ENCODE measurements at places on chromosomes 16 and 17. TPM values are rescaled to one million over a fixed set of nuclear protein-coding genes. Genes with fewer than 3 reads are reported as not detected.

Gene BIRC5
- total RNA-seq, result 1.1 TPM

Gene VMO1
- 5.6 TPM for total RNA-seq

Gene SOST
- not detected for total RNA-seq

Gene CFAP119
- 5.5 TPM for total RNA-seq

Gene SLC52A1
- 0.26 TPM for total RNA-seq

Gene GGT6
- 5.6 TPM for total RNA-seq

Gene OTOP2
- total RNA-seq, result not detected

DNA sequence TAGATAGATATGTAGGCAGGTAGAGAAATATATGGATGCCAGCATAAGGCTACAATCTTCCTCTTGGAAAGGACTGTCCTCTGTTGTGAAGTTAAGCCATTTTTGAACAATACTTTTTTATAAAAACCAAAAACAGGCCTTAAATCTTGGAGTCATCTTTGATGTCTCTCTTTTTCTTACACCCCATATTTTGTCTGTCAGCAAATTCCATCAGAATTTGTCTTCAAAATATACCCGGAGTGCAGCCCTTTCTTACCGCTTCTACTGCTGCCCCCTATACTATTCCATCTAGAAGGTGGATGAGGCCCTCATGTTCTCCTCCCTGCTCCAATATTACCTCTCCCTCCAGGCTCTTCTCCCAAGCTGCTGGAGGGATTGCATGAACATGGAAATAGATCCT is 326.5 kb downstream of the HAPSTR1 start:
- DNase-seq, result no peak

GRCh38 chr16:67657751-67658518 is 2.1 kb downstream of the ACD start:
- no peak for DNase-seq

DNA sequence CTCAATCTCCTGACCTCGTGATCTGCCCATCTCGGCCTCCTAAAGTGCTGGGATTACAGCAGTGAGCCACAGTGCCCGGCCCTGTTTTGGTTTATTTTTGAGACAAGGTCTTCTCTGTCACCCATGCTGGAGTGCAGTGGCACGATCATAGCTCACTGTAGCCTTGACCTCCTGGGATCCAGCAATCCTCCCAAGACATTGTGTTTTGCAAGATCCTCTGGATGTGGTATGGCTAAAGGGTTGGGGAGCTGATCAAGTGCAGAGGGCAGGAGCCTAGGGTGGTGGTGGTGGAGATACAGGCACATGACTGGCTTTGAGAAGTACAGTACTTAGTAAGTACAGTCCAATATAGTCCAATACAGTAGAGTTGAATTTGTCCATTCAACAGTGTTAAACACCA is 16.6 kb upstream of the TNS4 start:
- peak; percentile 11 for DNase-seq

GRCh38 chr17:27754549-27754948 is 45.8 kb downstream of the NOS2 start:
- peak; percentile 23 for DNase-seq

DNA sequence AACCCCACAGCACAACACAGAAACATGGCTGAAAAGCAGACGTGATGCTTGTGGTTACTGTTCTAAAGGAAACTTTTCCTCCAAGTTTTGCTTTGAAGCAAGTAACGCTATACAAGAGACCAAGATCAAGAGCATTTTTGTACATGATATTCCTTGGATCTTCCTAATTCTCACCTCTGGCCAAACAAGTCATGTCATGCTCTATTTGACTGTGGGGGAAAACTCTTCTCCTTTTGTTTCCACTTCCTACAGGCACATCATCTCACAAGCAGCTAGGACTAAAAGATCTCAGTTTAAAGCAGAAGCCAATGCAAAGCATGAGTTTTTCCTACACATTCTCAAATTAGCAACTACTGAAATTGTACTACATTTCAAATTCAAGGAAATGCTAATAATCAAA is 50.7 kb downstream of the CFDP1 start:
- DNase-seq, result no peak

GRCh38 chr16:56279914-56280313 is 88.6 kb downstream of the GNAO1 start:
- no peak for DNase-seq

- DNase-seq, result no peak
Measured at GRCh38 chr16:67151431-67152097, 766 bp upstream of the B3GNT9 start.

DNA sequence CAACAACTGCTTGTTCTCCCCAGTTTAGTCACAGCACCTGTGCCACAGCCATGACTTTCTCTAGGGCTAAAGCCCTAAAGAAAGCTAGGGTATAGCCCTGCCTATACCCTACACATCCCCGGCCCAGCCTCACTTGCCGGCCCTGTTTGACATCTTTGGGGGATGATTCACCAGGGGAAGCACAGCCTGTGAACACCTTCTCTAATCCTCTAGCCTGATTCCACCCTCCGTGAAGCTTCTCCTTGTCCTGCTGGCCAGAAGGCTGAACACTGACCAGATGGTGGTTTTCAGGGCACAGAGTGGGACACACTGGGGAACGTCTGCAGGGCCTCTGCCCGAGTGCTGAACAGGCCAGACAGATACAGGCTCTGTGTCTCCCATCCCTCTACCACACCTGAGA is 6.0 kb downstream of the CLEC16A start:
- peak; percentile 40 for DNase-seq

GRCh38 chr16:19006446-19007315 is 22.9 kb downstream of the TMC7 start:
- no peak for DNase-seq

DNA sequence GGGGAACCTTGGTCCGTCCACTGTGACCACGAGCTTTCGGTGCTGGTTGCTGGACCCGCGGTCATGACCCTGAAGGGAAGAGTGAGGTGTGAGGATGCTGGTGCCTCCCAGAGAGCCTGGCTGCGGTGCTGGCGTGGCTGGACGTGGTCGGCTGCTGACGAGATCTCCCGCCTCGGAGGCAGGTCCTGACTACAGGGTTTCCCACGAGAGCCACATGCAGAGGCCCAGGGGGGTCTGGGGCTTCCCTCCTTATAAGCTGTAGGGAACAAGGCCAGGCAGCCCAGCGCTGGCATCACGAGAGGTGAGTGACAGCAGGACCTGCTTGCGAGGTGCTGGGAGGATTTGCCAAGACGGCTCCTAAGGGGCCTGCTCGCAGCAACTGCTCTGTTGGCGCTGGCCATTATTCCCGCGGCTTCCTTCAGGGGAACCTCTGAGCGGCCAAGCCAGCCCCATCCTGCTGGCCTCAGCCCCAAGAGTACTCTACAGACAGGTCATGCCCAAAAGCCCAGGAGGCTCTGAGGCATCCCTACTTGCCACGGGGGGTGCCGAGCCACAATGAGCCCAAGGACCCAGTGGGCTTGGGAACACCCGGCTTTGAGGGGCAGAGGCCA is 134.8 kb downstream of the FOXL1 start:
- peak; percentile 64 for DNase-seq

- DNase-seq, result peak; percentile 50
Measured at GRCh38 chr16:68512183-68512582, 26.9 kb upstream of the ZFP90 start.

DNA sequence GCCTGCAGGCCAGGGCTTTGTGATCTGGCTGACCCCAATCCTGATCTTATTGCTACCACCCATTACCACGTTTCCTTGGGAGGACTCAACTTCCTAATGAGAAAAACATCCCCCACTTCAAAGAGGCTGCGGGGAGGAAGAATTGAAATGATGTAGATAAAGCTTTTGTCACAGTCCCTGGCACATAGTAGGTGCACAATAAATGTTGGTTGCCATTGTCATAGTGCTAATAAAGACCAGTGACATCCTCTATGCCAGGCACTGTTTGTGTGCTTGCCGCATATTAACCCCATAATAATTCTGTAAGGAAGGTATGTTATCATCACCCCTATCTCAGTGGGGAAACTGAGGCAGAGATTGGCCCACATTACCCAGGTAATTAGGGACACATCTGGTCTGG is 22.4 kb downstream of the WNT3 start:
- DNase-seq, result no peak

DNA sequence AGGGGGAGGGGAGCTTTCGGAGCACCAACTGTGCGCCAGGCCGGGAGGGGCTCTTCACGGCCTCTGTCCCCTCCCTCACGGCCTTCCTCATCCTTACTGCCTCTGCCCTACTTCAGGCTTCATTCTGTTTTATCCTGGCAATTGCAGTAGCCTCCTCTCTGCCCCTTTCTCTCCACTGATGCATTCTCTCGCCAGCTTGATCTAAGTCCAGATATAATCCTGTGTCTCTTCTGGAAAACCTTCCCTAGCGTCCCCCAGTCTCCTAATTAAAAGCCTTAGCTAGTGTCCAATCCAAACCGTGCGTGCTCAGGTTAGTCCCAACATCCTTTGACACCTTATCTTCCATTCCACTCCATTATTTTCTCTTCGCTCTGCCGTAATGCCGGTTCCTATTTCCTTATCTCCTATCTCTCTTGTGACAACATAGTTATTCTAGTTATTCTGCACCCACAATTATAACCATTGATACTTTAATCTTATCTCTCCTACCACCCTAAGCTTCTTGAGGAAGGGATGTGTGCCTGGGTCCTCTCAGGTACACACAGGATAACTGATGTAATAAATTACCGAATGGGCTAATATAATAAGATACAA is 869 bp downstream of the ZNF48 start:
- no peak for DNase-seq

- no peak for DNase-seq
Measured at GRCh38 chr16:48434653-48435317, 49.6 kb upstream of the SIAH1 start.

GRCh38 chr16:69223882-69224281 is 36.9 kb downstream of the SNTB2 start:
- DNase-seq, result no peak

DNA sequence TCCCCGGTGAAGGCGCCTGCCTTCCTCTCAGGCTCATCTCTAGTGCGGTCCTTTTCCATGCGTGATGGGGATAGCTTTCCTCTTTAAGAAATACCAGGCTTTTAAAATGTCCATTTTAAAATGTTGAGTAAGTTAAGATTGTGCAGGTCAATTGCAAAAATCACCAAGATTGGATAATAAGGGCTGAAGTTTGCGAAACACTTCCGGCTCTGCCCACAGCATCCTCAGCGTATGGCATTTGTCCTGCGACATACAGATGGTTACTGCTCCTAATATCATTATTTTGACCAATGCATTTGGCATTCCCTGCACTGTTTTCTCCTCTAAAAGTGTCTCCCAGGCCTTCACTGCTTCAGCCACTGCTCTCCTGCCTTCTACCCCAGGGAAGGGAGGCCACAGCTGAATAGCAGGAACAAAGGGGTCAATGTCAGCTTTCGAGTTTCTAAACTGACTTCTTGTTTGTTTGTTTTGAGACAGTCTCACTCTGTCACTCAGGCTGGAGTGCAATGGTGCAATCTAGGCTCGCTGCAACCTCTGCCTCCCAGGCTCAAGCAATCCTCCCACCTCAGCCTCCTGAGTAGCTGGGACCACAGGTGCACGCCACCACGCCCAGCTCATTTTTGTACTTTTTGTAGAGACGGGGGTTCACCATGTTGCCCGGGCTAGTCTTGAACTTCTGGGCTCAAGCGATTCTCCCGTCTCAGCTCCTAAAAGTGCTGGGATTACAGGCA is 91.9 kb downstream of the CRISPLD2 start:
- DNase-seq, result no peak

- no peak for DNase-seq
Measured at GRCh38 chr17:76848670-76849069, 19.5 kb upstream of the MGAT5B start.

GRCh38 chr17:37604556-37604955 is 4.7 kb downstream of the SYNRG start:
- DNase-seq, result no peak

DNA sequence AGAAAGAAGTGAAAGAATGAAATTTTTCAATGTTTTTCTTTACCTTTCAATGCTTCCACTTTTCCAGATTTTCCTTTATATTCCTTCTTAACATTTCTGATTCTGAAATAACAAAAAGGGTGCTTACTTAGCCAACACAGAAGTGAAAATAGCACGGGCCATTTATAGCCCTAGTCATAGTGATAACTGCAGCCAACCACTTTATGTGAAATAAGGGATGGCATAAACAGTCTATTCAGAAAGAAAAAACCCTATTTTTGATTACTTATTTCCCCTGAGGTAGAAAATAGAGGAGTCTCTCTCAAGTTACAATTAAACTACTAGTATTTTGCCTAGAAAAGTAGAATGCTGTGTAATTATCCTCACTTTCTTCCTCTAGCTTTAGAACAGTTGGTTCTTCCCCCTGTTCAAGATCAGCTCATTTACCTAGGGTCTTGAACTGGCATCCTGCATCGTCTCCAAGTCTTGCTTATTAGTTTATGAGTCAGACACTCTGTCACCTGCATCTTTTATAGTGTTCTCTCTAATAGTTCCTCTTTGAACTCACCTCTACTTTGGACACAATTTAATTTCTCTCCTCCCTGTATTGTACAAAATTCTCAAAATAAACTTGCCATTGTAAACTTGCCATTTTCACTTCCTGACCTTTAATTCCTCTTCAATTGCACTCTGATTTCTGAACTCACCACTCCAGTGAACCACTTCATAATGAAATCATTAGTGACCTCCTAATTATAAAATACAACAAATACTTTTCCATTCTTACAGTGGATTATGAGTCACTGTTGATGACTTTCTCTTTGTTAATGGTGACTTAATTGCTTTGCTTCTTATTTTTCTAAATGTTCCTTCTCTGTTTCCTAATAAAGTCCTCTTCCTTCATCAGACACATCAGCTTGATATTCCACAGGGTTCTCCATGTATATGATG is 23.6 kb downstream of the ABCA6 start:
- DNase-seq, result no peak

DNA sequence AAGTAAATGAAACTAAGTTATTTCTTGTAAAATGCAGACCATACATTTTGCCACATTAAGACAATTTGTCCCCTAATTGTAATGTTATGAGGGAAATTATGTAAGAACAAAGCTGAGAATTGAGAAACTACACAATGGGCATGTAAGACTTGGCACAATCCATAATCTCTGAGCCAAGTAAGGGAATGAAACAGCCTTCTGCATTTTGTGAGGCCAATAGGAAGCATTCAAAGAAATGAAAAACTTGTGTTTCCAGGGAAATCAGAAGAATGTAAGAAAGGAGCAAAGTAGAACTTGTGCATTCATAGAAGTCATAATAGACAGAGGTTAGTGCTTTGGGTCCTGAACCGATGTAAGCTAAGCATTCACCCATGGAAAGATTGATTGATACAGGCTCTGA is 1.8 kb downstream of the KRTAP9-4 start:
- DNase-seq, result no peak

DNA sequence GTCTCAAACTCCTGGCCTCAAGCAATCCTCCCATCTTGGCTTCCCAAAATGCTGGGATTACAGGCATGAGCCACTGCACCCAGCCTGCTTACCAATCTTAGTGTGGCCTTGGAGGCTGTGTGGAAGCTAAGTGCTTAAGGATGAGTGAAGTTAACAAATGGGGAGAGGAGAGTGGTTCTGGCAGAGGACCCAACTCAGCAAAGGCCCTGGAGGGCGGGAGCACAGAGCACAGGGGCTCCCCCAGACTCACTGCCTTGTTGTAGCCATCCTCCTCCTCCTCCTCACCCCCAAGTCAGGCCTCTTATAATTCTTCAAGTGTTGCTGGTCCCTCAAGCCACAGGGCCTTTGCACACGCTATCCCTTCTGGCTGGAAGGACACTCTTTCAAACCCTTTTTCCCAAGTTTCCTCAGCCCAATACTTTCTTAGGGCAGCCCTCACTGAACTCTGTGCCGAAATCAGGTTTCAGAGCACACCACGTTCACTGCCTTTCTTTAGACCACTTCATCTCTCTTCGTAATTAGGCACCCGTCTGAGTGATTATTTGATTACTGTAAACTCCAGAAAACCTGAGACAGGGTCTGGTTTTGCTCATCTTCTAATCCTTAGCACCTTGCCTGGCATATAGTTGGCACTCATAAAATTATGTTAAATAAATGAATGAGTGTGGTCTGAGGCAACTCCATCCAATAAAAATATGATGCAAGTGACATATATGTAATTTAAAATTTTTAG is 23.4 kb downstream of the NGFR start:
- DNase-seq, result no peak
